ENCODE measurements at places on chromosomes 4 and X.

DNA sequence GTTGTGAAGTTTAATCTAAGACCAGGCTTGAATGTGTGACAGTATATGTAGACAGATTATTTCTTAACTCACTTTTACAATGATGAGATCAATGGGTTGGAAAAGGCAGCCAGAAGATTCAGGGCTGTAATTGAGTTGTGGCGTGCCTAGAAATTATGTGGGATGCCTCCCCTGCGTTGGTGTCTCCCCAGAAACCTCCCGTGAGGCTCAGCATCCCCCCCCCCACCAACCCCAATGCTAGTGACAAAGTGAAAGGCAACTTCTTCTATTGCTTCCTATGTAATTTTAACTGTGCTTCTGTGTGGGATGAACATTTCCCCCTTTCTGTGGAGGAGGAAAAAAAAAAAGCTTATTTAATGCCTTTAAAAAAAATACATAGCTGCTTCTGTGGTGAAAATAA lies 297.9 kb downstream of the ARHGAP10 start:
- DNase-seq: no peak

- DNase-seq: no peak
Observed at GRCh38 chr4:187286525-187286924, 562.9 kb upstream of the FAT1 start.

GRCh38 chr4:162352580-162353107 lies 188.8 kb upstream of the FSTL5 start:
- no peak for DNase-seq

- DNase-seq: no peak
Observed at GRCh38 chrX:1894740-1895139, 279.9 kb downstream of the ASMT start.

DNA sequence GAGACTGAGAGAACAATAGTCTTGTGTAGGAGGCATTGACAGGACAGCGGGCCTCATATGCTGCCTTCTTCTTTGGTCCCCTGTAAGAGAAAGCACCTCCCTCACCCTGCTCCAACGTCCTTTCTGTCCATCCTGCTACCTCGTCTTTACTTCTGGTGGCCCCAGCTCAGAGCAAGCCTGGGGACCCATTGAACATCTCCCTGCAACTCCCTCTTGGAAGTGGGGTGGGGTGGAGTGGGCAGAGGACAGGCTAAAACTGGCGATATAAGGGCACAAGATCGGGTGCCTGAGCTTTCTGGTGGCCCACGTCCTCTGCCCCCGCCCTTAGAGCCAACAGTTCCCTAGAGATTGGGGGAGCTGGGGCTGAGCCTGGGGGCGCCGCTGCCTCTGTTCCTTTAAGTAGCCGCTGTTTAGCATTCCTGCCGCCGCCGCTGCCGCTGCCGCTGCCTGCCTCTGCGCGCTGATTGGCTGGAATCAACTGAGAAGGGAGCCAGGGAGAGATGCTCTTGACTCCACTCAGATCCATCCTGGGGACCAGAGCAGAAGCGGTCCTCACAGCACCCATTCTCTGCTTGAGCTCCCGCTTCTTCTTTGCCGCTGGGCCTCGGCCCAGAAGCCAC lies at the start of gene DLG3:
Gene DLG3 (plus strand): TSS at position 510 of the 620 bp plus-strand sequence. CDS start 367 bp downstream, outside the sequence.
- DNase-seq: no peak

GRCh38 chrX:10350981-10351380 lies 194.2 kb downstream of the CLCN4 start:
- no peak for DNase-seq
